ENCODE measurements at places on chromosomes 2 and 18.

DNA sequence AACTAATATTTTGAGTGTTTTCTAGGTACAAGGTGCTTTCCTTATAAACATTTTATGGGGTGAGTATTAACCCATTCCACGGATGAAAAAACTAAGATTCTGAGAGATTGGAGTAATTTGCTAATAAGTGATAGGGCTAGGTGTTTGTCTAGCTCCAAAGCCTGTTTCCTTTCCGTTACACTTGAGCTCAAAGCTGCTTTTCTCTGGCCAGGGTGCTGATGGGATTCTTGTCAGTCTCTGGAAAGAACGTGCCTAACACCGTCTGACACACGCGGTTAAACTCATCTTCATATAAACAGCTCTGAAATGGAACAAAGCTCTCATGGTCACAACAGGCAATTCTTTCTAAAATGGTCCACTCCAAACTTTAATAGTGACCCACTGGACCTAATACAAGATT, 2.0 kb upstream of the ANKRD29 start:
- DNase-seq, result no peak

DNA sequence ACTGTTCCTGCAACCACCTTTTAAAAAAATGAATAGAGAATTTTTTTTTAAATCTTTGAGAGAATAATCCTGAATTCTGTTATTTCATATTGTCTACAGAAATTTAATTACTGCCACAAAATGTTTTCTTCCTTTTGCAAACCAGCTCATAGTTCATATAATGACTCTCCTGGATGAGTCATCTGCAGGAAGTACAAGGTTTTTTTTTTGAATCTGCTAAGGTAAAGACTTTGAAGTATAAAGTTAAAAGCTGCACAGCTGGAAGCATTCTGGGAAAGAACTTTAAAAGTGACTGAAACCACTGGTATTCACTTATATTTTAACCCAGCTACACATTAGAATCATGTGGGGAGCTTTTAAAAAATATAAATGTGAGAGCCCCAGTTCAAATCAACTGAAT, 25.4 kb downstream of the SESTD1 start:
- DNase-seq, result no peak

- DNase-seq, result peak; percentile 31
Measured at GRCh38 chr18:23662309-23663263, at the start of gene ANKRD29. Gene ANKRD29 (minus strand): TSS chr18:23662911. CDS start chr18:23662730, 181 bp downstream.

GRCh38 chr2:203756161-203756560, 49.7 kb downstream of the CD28 start:
- DNase-seq, result no peak

DNA sequence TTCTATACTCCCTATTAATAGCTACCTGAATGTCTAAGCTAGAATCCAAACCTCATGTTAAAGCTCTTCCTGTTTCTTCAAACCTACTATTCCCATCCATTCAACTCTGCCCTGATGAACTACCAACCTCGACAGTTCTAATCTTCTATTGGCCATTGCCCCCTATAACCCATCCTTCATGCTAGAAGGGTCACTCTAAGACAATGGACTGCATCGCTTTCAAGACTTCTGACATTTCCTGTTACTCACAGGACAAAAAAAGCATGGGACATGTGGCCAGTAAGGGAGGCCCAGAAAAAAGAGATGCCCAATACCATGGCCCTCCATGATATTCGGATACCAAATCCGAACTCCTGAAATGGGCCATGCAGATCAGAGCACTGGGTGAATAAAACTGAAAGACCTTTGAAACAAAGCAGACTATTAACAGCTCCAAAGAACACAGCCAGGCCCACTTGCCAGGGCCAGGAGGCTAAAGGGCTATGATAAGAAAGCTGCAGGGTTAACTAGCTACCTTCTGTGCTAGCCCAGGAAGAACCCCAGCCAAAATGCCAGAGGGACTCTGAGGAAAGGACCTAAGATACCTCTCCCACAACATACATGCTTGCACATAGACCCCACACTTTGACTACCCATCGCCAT, 4.5 kb downstream of the B4GALT6 start:
- DNase-seq, result no peak

GRCh38 chr2:113370478-113371091, 66.9 kb upstream of the ZNG1B start:
- no peak for DNase-seq

- DNase-seq, result no peak
Measured at GRCh38 chr18:55448420-55448819, 139.6 kb downstream of the TCF4 start.

DNA sequence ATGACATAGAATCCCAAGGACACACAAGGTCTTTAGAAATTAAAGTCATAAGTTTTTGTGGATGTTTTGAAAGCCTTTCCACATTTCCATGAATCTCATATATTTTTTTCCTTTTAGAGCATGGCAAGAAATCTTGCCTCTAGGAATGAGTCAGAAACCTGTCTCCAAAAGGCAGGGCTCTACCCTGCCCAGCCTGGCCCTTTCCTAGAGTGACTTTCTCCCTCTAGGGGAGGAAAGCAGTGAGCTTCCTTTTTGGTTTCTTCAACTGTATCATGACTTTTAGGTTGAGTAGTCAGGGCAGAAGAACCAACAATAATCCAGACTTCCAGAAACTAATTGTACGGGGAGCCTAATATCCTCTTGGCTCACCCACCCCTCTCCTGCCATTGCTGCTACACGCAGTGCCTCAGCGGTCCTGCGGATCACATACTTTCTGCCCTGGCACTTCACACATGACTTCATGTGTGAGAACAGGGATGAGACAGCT, 300.3 kb downstream of the AGPS start:
- no peak for DNase-seq

DNA sequence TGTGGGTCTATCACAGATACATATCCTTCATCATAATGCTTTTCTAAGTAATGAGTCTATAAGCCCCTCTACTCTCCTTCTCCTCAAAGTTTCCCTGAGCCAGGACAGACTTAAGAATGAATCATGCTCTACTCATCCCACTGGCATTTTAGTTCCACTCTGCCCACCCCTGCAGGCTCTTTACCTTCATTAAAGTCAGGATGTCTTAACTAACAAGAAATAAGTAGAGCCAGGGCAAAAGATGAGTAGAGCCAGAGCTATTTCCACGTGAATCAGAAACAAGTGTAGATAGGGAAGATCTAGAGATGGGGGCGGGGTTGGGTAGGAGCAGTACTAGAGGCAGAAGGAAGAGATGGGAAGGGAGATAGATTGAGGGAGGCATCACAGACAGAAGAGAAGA, 790.5 kb downstream of the RNF144A start:
- DNase-seq, result no peak

- DNase-seq, result no peak
Measured at GRCh38 chr2:122055521-122055931, 300.1 kb downstream of the TSN start.

DNA sequence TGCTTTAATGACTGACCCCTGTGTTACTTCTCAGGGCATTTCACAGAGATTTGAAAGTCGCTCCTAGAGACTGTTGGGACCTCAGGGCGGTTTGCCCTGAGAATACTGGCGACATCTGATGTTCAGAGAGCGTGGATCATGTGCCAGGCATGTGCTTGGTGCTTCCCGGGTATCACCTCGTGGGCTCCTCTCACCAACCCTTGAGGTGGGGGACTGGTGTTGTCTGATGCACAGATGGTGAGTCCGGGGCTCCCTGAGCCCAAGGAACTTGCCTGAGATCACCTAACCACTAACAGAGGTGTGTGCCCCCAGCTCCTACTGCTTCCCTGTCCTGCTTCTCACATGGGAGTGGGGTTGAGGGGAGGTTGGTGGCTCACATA, 16.2 kb downstream of the ATOH8 start:
- no peak for DNase-seq

GRCh38 chr2:74364533-74365505, 15.3 kb downstream of the DCTN1 start:
- DNase-seq, result no peak

- DNase-seq, result no peak
Measured at GRCh38 chr2:176158186-176158591, 1.1 kb downstream of the HOXD3 start.

DNA sequence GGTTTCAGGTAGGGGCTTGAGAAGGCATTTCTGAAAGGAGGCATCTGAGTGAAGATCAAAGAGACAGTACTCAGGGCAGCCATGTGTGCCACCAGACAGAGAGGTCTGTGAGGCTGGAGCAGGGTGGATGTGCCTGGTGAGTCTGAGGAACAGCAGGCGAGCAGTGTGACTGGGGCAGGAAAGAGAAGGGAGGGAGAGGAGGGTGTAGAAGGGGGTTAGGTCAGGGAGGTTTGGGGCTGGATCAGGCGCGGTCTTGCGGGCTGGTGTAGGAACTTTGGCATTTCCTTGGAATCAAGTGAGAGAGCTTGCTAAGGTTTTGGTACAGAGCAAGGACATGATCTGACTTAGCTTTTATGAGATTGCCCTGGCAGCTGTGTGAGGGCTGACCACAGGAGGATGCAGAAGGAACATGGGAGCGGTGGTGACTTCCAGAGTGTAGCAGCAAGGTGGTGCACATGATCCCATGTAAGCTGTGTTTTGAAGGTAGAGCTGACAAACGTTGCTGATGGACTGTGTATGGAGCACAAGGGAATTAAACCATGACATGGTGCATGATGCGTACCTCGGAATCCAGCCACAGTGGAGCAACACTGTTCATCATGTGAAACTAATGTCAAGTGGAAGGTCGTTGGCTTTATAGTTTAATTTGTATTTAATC, 13.9 kb downstream of the RAB31 start:
- no peak for DNase-seq

- no peak for DNase-seq
Measured at GRCh38 chr2:216430811-216431530, 18.7 kb downstream of the SMARCAL1 start.

GRCh38 chr2:234492717-234493485, 4.0 kb downstream of the ARL4C start:
- DNase-seq, result no peak

Measured in stimulated activated naive CD4-positive, alpha-beta T cell treated with Interleukin-2 at 50 U/mL for 16 hours (primary cell).